ENCODE measurements at places on chromosomes 4 and X. TPM values are rescaled to one million over a fixed set of nuclear protein-coding genes. Genes with fewer than 3 reads are reported as not detected.
A peak's percentile ranks its signal among the peaks of the same experiment; 100 is the strongest.

Gene S100G
- total RNA-seq = not detected

- no peak for DNase-seq
- no peak overlapping the region for H3K27ac ChIP-seq
- H3K4me1 ChIP-seq = no peaks in the 10 kb centered on the region
- no peak overlapping the region for H3K4me3 ChIP-seq
These were observed 28.7 kb upstream of the MAP3K15 start for GRCh38 chrX:19543951-19544381.

GRCh38 chrX:83934220-83934619, 73.3 kb downstream of the CYLC1 start:
- H3K4me1 ChIP-seq = no peaks in the 10 kb centered on the region
- no peak overlapping the region for H3K4me3 ChIP-seq
- no peak overlapping the region for H3K27ac ChIP-seq
- no peak for DNase-seq

GRCh38 chr4:138199568-138200235, 42.4 kb downstream of the SLC7A11 start:
- H3K27ac ChIP-seq = no peak overlapping the region
- no peak overlapping the region for H3K4me3 ChIP-seq
- no peaks in the 10 kb centered on the region for H3K36me3 ChIP-seq
- no peaks in the 10 kb centered on the region for H3K27me3 ChIP-seq
- H3K4me1 ChIP-seq = peaks cover 8% of the 10 kb centered on the region

DNA sequence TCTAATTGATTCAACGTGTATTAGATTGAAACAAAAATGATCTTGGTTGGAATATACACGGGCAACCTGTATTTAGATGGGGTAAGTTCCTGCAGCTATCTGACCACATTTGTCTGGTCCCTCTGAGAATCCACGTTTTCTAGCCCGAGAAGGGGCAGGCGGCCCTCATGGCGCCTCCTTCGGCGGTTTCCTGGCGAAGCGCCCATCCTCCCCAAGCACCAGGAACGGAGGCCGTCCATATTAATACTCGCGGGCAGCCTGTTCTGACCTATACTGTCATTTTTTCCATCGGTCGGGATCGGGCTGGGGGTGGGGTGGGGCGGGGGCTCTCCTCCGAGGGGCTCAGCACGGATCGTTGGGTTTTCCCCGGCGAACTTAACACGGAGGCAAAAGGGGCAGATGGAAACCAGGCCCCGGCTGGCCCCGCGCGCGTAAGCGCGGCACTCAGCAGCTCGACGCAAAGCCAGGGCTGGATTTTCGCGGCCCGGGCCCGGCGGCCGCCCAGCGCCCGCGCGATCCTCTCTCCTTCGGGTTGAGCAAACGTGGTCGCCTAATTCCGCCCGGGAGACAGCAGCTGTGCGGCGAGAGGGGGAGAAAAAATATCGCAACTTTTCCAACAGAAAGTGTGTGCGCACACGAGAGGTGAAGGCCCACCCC, 77.2 kb upstream of the BCOR start:
- peak; percentile 90 for DNase-seq
- peak overlapping the region; percentile 75 for H3K4me3 ChIP-seq
- H3K27me3 ChIP-seq = peaks cover 14% of the 10 kb centered on the region
- no peaks in the 10 kb centered on the region for H3K36me3 ChIP-seq

DNA sequence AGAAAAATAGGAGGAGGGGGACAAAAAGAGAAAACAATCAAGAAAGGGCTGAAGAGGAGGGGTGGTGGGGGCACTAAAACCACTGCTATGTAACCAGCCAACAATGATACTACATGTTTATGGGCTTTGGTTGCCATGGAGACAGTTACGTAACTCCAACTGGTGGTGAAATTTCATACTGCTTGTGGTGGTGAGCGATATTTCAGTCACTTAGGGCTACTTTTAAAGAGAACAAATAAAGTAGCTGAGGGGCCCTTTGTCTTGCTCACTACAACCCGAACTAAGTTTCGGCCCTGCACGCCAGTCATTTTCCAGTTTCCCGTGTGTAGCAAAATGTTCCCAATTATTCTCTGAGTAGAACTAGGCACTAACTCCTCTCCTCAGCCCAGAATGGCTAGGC, 275.2 kb upstream of the EDA2R start:
- no peaks in the 10 kb centered on the region for H3K27me3 ChIP-seq
- H3K27ac ChIP-seq = peak overlapping the region; percentile 66
- DNase-seq = peak; percentile 40

Gene GABRG1
- 0.05 TPM for total RNA-seq

Gene PABPC5
- total RNA-seq = 2.6 TPM
